Hepatic stellate cell (primary cell): ENCODE measurements at places on chromosomes 3 and 15.

- DNase-seq, result no peak
These were observed 7.6 kb upstream of the EMC3 start for GRCh38 chr3:9994086-9994844.

DNA sequence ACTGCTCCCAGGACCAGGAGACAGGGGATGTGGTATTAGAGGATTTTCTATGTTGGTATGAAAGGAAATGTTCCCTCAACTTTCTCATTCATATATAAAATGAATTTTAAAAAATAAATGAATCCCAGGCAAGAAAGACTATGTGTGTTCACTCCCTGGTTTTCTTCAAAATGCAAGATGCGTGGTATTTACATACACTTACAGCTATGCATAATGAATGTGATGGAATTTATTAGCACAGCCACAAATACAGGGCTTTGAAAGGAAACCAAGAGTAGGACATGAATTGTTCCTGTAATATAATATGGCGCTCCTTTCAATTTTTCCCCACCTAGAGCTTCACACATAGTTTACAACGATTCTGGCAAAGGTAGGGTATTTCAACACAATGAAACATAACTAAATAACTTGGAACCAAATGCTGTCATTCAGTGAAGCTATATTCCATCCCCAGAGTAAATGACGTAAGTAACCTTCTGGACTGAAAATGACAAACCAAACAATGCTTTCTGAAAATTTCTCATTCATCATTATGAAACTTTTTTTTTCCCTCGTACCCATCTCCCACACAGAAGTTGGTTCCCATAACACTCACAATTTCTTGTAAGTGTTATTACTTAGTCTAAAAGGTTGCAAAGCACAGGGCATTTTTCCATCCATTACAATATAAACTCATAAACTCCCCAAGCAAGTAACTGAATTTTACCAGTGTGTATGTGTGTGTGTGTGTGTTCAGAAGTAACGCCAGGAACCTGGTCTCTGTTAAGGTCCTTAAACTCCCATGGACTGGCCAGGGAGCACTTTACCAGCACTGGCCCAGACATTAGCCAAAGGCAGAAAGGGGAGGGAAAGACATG lies 41.8 kb downstream of the CBLB start:
- DNase-seq, result no peak

DNA sequence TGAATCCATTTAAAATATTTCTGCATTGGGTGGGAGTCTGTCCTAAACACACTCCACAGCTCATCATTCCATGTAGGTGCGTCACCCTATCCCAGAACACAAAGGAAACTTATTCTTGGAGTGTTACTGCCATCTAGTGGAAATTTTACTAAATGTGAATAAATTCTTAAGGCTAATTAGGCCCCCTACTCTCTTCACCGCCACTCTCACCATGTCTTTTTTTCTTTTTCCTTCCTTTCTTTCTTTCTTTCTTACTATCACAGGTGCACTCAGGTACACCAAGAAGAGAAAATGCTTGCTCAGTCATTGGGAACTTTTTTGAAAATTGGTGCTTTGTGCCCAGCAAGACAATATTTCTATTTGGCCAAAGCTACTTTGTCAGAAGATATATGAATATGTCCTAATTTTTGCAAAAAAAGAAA lies 26.4 kb upstream of the ATP8B4 start:
- peak; percentile 54 for DNase-seq

GRCh38 chr3:144852999-144853398 lies 881.4 kb downstream of the DIPK2A start:
- no peak for DNase-seq

DNA sequence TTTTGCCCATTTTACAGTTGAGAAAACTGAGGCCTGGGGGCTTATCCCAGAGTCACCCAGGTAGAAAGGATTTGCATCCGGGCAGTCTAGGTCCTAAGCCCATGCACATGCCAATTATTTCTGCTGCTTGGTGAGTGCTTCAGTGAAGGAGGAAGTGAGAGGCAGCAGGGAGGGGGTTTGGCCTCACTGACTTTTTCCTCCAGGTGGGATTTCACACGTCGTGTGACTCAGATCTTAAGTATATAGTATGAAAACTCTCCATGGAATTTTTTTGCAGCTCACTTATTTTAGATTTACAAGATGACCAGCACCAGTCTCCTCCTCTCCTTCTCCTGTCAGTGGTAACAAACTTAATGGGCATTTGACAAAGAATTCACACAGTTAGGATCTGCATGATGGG lies 4.6 kb downstream of the ITGA11 start:
- DNase-seq, result no peak

DNA sequence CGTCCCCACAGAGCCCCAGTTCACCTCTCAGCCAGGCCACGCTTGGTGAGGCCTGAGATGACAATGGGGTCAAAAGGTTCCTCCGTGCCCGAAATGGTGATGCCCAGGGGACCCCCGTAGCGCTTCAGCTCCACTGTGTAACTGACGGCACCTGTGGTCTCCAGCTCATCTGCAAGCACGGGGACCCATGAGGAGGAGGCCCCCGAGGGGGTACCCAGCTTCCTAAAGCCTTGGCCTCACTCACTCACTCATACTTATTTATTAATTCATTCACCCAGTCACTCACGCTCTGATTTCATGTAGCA lies 30.4 kb downstream of the GRIP2 start:
- no peak for DNase-seq

GRCh38 chr3:43028001-43028400 lies 48.9 kb downstream of the GASK1A start:
- no peak for DNase-seq

DNA sequence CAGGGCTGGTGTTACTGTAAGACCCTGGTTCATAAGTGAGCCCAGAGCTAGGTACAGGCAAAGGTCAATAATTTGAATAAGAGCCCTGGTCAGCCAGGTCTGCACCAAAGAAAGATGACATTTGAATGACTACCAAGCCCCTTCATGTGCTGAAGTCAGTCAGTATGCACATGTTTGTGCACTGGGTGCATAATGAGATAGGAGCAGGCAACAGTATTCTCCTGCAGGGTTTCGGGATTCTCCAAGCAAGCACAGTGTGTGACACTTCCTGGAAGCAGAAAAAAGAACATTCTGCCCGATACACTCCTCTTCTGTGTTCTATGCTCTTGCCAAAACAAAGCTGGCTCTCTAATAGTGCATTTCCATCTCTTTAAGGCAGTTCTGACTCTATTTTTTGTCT lies 5.5 kb upstream of the IMPDH2 start:
- DNase-seq, result no peak

DNA sequence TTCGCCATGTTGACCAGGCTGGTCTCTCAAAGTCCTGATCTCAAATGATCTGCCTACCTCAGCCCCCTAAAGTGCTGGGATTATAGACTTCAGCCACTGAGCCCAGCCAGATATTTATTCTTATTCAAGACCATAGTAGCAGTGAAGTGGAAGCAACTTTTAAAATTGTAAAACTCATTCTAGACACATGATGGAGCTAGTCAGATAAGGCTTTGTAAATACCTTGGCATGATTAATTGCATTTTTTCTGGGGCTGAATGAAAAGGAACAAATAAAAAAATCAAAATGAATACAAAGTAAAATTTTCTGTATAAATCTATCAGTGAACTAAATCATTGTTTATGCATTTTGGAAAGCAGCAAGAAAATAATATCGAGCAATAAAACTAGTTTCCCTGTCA lies 4.1 kb upstream of the MYO1E start:
- DNase-seq, result no peak

- no peak for DNase-seq
These were observed 163.3 kb downstream of the MEX3B start for GRCh38 chr15:81882504-81882903.

DNA sequence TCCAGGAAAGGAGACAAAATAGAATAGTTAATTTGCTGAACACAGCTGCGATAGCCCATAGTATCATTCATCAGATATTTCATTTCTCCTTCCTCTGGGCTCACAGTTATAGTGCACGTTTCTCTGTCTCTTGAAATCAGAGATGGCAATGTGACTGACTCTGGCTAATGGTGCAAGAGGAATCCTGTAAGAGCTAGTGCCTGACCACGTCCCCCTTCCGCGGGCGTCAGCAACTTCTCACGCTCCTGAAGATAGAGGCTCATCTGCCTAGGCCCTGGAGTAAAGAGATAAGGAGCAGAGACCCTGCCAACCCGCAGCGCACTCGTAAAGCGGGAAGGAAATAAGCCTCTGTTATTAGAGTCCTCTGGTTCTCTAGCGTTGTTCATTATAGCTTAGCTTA lies 391.8 kb downstream of the VPS13C start:
- DNase-seq, result no peak

DNA sequence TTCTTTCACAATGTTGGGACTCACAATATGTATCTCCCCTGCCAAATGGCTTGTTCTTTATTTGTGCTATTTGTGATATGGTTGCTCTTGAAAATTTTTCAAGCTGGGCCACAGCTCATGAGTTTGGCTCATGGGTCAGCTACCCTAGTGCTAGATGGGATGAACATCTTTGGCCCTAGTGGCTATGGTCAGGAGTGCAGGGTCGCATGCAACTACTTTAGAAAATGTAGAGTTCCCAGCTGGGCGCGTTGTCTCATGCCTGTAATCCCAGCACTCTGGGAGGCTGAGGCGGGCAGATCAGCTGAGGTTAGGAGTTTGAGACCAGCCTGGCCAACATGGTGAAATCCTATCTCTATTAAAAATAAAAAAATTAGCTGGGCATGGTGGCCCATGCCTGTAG lies 55.8 kb downstream of the POLR2M start:
- DNase-seq, result no peak

DNA sequence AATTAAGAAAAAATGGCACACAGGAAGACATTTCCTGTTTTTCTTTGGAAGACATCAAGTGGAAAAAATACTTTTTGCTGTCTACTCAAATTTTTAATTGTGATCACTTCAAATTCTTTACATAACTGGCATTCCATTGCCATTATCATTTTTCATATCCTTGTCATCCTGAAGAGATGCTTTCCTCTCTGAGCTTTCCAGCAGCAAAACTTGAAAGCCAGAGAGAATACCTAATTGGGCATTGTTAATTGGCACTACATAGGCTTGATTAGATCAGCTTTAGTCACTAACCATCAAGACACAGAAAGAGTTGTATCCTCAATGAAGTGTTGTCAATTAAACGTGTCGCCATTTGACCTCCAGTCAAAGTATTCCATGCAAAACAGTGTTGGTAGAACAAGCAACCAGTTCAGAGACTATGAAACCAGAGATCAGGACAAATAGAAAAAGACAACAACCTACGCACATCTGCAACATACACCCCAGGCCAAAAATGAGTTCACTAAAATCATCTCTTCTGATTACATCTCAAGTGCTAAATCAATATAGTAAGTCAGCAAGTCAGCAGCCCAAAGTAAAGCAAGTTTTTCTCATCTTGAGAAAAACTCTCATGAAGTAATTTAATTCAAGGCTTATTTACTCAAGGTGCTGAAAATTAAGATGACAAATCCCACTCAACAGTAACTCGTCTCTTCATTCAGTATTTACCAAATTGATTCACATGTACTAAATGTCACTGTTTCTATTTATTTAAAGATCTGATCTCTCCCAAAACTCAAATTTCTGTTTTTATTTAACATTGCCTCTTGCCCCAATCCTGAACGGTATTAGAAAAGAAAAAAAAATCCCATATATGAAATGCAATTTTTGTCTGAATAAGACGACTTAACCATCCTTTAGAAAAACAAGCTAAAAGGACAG lies 123.0 kb downstream of the SUCLG2 start:
- no peak for DNase-seq

DNA sequence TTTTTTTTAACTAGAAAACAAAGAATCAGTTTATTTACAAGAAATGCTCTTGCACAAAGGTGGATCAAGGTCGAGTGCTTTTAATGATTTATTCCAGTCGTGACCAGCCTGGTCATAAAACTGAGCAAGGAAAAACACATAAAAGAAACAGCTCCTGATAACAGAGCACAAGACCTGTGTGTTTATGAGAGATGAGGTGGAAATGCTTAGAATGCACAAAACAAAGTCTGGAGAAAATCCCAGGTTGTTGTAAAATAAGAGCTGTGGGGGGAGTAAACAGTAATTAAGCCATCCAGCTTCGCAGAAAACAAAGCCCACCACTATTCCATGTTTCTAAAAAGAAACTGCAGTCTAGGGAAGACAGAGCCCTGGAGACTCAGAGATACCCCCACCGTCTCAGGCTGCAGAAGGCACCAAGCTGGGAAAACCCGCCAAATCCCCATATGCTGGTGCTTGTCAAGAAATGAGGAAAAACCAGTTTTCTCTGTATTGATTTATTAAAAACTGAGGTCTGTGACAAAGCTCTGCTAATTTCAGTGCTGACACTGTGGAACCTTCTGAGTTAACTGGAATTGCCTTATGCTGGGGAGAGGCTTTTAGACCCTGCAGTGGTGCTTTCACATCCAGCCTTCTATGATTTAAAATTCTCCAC lies 139.3 kb downstream of the ADAMTS17 start:
- no peak for DNase-seq

DNA sequence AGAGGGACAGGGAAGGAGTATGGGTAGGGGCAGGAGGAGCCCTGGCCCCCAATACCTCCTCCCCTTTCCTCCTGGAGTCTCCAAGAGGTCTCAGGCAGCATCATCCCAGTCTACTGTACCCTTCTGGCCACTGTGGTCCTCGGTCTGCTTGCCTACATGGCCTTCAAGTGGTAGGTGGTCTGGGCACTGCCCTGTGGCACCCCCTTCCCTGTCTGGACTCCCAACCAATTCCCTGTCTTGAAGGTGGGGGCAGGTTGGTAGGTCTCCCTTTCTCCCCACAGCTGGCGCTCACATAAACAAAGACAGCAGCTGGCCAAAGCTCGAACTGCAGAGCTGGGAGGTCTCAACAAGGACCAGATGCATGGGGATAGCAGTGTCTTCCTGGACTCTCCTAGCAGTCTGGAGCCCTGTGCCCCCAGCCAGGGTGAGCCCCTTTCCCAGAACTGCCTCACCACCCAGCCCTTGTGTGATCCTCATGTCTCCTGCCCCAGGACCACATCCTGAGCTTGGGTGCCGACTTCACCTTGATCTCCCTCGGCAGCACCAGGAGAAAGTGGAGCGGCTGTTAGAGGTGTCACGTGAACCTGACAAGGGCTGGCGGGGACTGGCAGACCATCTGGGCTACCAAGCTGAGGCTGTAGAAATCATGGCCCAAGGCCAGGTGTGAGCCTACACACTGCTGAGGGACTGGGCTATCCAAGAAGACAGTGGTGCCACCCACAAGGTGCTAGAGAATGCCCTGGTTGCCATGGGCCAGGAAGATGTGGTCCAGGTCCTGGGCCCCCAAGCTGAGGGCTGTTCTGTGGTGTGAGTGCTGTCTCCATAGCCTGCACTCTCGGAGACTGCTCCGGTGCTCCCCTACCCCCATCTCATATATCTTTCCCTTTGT lies 33.1 kb downstream of the NBEAL2 start:
- no peak for DNase-seq
